ENCODE measurements at places on chromosomes 2 and 18. TPM values are rescaled to one million over a fixed set of nuclear protein-coding genes. Genes with fewer than 3 reads are reported as not detected.

CPO gene
- 0.13 TPM for total RNA-seq

RGPD3 gene
- 0.44 TPM for total RNA-seq

CTAGE1 gene
- total RNA-seq, result not detected

C2orf15 gene
- total RNA-seq, result 0.04 TPM

PEX13 gene
- 24.6 TPM for total RNA-seq

PAX8 gene
- 0.44 TPM for total RNA-seq

CRYGC gene
- total RNA-seq, result not detected

GKN1 gene
- total RNA-seq, result 0.09 TPM

SKOR2 gene
- total RNA-seq, result not detected

MZT2A gene
- total RNA-seq, result 56.2 TPM

NMUR1 gene
- total RNA-seq, result 0.18 TPM

ATP8B1 gene
- 5.2 TPM for total RNA-seq

UGT1A5 gene
- total RNA-seq, result not detected

GNAL gene
- total RNA-seq, result 1.7 TPM

C1D gene
- 18.4 TPM for total RNA-seq

RAPGEF4 gene
- total RNA-seq, result 1.2 TPM

INPP1 gene
- total RNA-seq, result 7.2 TPM

DES gene
- 2,854 TPM for total RNA-seq

CNDP2 gene
- 27.5 TPM for total RNA-seq

CCDC74B gene
- total RNA-seq, result 1.5 TPM

SLC5A7 gene
- 0.22 TPM for total RNA-seq

C2orf76 gene
- 11.9 TPM for total RNA-seq

ANO7 gene
- 0.35 TPM for total RNA-seq

TEKT4 gene
- total RNA-seq, result not detected

SERPINB12 gene
- total RNA-seq, result 0.62 TPM

ZSWIM2 gene
- total RNA-seq, result not detected

PLGLB1 gene
- 1.6 TPM for total RNA-seq

IL36RN gene
- not detected for total RNA-seq

MPHOSPH10 gene
- 21.3 TPM for total RNA-seq

PTH2R gene
- 1.2 TPM for total RNA-seq

NPHP1 gene
- 6.9 TPM for total RNA-seq

SIX3 gene
- total RNA-seq, result not detected

QPCT gene
- total RNA-seq, result 6.3 TPM

CASP10 gene
- 6.7 TPM for total RNA-seq

ECEL1 gene
- 0.31 TPM for total RNA-seq

ARMC9 gene
- total RNA-seq, result 6.6 TPM

PKDCC gene
- total RNA-seq, result 147 TPM

BUB1 gene
- 9.0 TPM for total RNA-seq

TRIM43 gene
- not detected for total RNA-seq

SIX2 gene
- 3.3 TPM for total RNA-seq

GALNT14 gene
- 1.5 TPM for total RNA-seq

WNT10A gene
- total RNA-seq, result 0.04 TPM

ASTL gene
- 0.09 TPM for total RNA-seq

IL1R1 gene
- 7.5 TPM for total RNA-seq

ADD2 gene
- total RNA-seq, result 0.98 TPM

KIF1A gene
- total RNA-seq, result 7.3 TPM

MIB1 gene
- 58.9 TPM for total RNA-seq

STPG4 gene
- 0.22 TPM for total RNA-seq

TMEM182 gene
- total RNA-seq, result 111 TPM

ST8SIA3 gene
- 0.09 TPM for total RNA-seq

MYCN gene
- total RNA-seq, result 5.9 TPM

PXDN gene
- total RNA-seq, result 95.4 TPM

Data from muscle of leg (tissue), 16 donors.